ENCODE measurements at places on chromosomes 5 and 9. TPM values are rescaled to one million over a fixed set of nuclear protein-coding genes. Genes with fewer than 3 reads are reported as not detected.

The PCDHGA11 gene
- not detected for total RNA-seq

The IFNA21 gene
- total RNA-seq = not detected

DNA sequence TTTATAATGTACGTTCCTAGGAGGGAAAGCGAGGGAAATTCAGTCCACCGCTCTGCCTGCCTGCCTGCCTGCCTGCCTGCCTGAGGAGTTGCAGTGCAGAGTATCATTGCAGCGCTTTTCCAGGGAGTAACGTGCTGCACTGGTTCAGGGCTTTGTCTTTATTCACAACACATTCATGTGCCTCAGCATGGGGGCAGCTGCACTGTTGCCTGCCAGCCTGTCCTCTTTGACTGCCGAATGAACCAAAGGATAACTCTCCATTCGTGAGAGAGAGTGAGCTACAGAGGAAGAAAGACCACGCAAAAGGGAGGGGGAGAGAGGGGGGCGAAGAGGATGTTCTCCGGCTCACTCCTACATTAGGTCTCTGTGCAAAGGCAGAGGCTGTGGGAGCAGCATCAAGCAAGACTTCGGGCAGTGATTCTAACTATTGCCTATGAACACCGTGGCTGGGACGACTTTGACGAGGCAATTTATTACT is 791.2 kb downstream of the MAT2B start:
- DNase-seq = peak; percentile 92

GRCh38 chr9:19231904-19232822 is 1.7 kb downstream of the DENND4C start:
- no peak for DNase-seq

Data from MG63 (cell line).